Stimulated activated CD8-positive, alpha-beta memory T cell treated with anti-CD3 and anti-CD28 coated beads, Interleukin-7, amount 100 ng/mL, for 24 hours (primary cell): ENCODE measurements at places on chromosomes 1 and 21.

- no peak for DNase-seq
These were observed 8.2 kb downstream of the TMCC2 start for GRCh38 chr1:205235951-205236350.

DNA sequence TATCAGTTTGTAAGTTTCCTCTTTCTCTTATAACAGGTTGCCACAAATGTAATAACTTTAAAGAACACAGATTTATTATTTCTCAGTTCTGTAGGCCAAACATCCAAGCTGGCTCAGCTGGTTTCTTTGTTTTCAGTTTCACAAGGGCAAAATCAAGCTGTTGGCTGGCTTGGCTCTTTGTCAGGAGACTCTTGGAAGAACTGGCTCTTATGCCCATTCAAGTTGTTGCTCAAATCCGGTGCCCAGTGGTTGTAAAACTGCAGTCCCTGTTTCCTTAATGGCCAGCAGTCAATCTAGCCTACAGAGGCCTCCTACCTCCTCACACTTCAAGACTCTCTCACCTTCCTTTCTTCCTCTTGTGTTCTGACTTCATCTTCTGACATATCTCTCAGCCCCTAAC is 1171.0 kb downstream of the MRPL39 start:
- DNase-seq: no peak

DNA sequence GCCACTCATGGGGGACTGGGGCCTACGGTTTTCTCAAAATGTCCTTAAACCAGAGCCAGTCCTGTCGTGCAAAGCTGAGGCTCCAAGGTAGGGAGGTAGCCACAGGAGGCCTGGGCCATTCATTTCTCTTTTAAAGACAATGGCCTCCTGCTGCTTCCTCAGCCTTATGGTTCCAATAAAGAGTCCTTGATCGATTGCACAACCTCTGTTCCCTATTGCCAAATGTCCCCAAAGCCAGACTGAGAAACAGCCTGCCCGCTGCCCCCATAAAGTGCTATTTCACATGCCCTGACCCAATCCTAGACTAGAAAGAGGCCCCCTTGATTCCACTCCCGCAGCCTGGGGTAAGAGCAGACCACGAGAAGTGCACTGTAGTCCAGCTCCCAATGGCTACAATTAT is 166.7 kb downstream of the CLIC6 start:
- no peak for DNase-seq

GRCh38 chr1:113935970-113936369 is 6.8 kb downstream of the HIPK1 start:
- no peak for DNase-seq

DNA sequence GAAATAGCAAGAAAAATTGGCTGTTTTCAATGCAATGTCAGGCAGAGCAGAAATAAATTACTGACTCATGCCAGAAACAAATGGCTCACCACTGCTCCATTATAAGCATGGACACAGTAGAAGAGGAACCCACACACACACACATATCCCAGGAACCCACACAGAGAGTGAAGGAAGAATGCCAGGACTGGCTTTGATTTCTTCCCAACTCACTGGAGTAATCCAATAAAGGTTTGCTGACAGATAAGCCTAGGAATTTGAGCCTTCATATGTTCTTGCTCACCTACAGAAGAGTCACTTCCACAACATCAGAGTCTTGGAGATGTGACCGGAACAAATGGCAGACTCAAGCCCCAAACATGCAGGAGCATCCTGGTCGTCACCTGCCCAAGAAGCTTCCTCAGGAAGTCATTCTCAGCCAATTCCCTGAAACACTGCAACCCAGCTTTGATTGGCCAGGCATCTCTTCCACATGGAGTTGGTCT is 2.2 kb downstream of the SH3BP5L start:
- DNase-seq: no peak

DNA sequence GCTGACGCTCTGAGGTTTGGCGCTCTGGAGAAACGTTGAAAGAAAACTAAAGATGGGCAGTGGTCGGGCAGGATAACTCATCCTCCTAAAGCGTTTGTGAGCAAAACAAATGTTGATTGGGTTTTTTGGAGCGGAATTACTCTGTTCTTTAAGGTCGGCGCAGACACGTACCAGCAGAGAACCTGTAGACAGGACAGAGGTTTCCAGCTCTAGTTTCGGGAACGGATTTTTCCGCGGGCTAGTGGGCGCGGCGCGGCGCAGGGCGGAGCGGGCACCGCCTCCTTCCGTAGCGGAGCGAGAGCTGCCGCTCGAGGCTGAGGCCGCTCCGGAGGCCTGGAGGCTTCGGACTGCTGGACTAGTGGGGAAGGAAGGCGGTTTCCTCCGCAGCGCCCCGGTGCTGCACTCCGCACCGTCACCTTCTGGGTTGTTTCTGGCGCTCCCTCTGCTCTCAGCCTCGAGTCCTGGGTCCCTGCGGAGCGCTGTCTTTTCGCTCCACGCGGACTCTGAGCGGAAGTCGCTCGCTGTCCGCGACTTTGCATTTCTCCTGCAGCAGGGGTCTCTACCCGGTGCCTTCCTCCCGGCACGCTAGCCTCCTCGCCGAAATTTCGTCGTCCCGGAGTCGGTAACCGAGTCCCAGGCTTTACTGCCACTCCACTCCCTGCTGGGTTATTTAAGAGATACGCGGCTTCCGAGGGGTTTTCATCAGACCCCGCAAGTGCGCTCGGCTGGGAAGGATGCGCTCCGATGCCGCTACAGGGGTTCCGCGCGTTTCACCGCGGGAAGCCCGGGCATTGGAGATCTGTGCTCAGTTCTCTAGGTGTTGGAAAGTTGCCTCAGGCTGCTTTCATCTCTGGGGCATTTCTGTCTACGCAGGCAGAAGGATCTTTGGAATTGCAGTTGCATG is 7.0 kb downstream of the FOXD2 start:
- no peak for DNase-seq

GRCh38 chr1:170580636-170581440 is 48.9 kb downstream of the GORAB start:
- DNase-seq: no peak

DNA sequence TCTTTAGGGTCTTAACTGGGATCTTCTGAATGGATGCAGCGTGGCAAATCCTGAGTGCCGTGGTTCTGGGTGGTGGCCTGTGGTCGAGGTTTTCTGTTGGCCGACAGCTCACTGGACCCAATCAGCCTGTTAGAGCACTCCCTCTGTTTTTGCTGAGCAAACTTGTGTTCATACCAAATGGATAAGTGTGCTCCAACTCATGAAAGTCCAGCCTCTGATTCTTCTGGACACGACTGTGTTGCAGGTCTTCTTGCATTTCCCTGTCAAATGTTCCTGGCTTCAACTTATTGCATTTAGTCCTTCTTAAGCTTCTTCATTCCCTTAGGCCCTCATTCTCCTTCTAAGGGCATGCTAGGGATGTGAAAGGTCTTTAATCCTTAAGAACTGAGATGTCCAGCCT is 63.7 kb downstream of the AJAP1 start:
- no peak for DNase-seq

GRCh38 chr1:85544689-85545215 is 35.8 kb upstream of the CCN1 start:
- no peak for DNase-seq

- no peak for DNase-seq
These were observed 131.9 kb upstream of the BEND5 start for GRCh38 chr1:48908606-48909005.

- DNase-seq: no peak
These were observed 42.4 kb upstream of the C1orf198 start for GRCh38 chr1:230910755-230911117.

- no peak for DNase-seq
These were observed 9.9 kb downstream of the CACHD1 start for GRCh38 chr1:64479874-64480273.
